ENCODE measurements at places on chromosomes 4 and X.

- no peak for DNase-seq
Measured at GRCh38 chrX:154090731-154091130, 6.8 kb downstream of the MECP2 start.

GRCh38 chrX:147174591-147174990, 360.0 kb upstream of the CXorf51A start:
- DNase-seq: no peak

- DNase-seq: no peak
Measured at GRCh38 chrX:135688137-135688536, 25.3 kb upstream of the CT45A1 start.

DNA sequence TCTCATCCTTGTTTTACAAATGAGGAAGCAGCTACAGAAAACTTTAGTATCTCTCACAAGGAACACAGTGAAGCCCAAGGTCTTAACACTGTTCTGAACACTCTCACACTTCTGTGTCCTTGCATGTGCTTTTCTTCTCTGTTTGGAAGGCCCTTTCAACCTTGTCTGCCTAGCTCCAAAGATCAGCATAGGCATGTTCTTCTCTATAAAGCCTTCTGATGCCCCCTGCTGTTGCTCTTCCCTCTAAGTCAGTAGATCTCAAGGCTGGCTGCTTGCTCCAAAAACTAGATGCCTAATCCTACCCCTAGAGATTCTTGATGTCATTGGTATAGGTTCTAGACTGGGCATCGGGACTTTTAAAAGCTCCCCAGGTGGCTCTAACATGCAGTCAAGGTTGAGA, 5.9 kb downstream of the APOO start:
- DNase-seq: no peak

DNA sequence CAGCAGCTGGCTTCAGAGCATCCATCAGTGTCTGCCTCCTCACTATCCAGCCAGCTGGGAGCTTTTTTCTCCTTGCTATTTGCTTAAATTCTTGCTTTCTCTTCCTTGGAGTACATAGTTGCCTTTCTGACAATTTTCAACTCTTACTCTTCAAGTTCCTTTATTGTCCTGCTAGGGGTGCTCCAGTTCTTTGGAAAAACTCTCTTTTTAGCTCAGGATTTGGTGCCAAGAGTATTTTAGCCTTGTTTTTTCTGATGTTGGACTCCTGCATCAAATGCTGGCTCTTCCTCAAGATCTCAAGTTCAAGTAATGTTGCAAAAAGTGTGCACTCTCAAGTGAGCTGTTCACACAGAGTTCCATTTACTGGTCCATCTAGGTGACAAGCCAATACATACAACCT, 126.4 kb downstream of the KDR start:
- DNase-seq: no peak

- no peak for DNase-seq
Measured at GRCh38 chrX:8037593-8038348, 110.6 kb upstream of the PNPLA4 start.

- no peak for DNase-seq
Measured at GRCh38 chr4:83758285-83758684, 222.4 kb downstream of the GPAT3 start.
